ENCODE measurements at places on chromosomes 12 and 14. TPM values are rescaled to one million over a fixed set of nuclear protein-coding genes. Genes with fewer than 3 reads are reported as not detected.

GRCh38 chr12:108730365-108731104 lies 783 bp downstream of the CORO1C start:
- H3K36me3 ChIP-seq = no peaks in the 10 kb centered on the region
- H3K27me3 ChIP-seq = no peaks in the 10 kb centered on the region
- H3K27ac ChIP-seq = peak overlapping the region; percentile 100
- H3K4me1 ChIP-seq = peaks cover 46% of the 10 kb centered on the region
- H3K4me3 ChIP-seq = peak overlapping the region; percentile 96

GRCh38 chr14:59208224-59208814 lies 19.9 kb downstream of the DAAM1 start:
- no peaks in the 10 kb centered on the region for H3K27me3 ChIP-seq
- H3K27ac ChIP-seq = no peak overlapping the region
- no peaks in the 10 kb centered on the region for H3K36me3 ChIP-seq
- peaks cover 21% of the 10 kb centered on the region for H3K4me1 ChIP-seq

GRCh38 chr12:51973560-51973959 lies 22.1 kb downstream of the ACVR1B start:
- peaks cover 56% of the 10 kb centered on the region for H3K4me1 ChIP-seq
- no peak for DNase-seq
- peaks cover 34% of the 10 kb centered on the region for H3K36me3 ChIP-seq
- no peaks in the 10 kb centered on the region for H3K27me3 ChIP-seq
- no peak overlapping the region for H3K27ac ChIP-seq
- no peak overlapping the region for H3K4me3 ChIP-seq

GRCh38 chr12:47715877-47716548 lies 9.3 kb downstream of the ENDOU start:
- H3K36me3 ChIP-seq = peaks cover 15% of the 10 kb centered on the region
- no peaks in the 10 kb centered on the region for H3K27me3 ChIP-seq

- no peaks in the 10 kb centered on the region for H3K27me3 ChIP-seq
- H3K27ac ChIP-seq = no peak overlapping the region
- H3K36me3 ChIP-seq = no peaks in the 10 kb centered on the region
- no peak for DNase-seq
- no peak overlapping the region for H3K4me3 ChIP-seq
Observed at GRCh38 chr12:93242154-93242972, 135.4 kb upstream of the NUDT4 start.

DNA sequence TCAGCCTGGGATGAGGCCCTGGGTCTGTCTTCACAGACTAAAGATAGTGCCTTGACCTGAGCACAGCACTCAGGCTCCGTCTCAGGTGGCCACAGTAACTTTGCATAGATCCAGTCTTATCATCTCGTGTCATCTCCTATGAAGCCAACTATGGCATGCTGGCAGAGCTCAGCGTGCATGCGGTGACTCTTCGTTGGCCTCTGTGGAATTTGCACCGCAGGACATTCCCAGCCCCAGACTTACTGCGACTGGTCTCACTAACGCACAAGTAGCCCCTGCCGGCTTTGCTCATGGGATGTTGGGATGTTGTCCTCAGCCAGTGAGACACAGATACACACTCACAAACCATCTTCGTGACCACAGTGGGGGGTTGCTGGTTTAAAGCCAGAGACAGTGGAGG lies 199.6 kb downstream of the CHST11 start:
- DNase-seq = no peak
- peaks cover 8% of the 10 kb centered on the region for H3K4me1 ChIP-seq
- H3K36me3 ChIP-seq = no peaks in the 10 kb centered on the region
- no peaks in the 10 kb centered on the region for H3K27me3 ChIP-seq

Gene FZD10
- total RNA-seq = 11.7 TPM

Gene NGB
- not detected for total RNA-seq

All from suprapubic skin (tissue), 4 donors.